Stimulated activated CD8-positive, alpha-beta memory T cell treated with anti-CD3 and anti-CD28 coated beads, Interleukin-12 subunit alpha, Interleukin-12 subunit beta, amount 100 ng/mL, for 1 hour (primary cell): ENCODE measurements at places on chromosomes 11 and 22.

- DNase-seq: no peak
Measured at GRCh38 chr11:12693479-12694182, 19.4 kb downstream of the TEAD1 start.

GRCh38 chr11:57500515-57500914, 15.0 kb downstream of the SLC43A1 start:
- no peak for DNase-seq

GRCh38 chr11:71114124-71114851, 138.1 kb downstream of the SHANK2 start:
- no peak for DNase-seq

- no peak for DNase-seq
Measured at GRCh38 chr22:44379817-44380755, 67.3 kb upstream of the SHISAL1 start.

GRCh38 chr11:10032935-10033334, 261.1 kb downstream of the SBF2 start:
- no peak for DNase-seq

DNA sequence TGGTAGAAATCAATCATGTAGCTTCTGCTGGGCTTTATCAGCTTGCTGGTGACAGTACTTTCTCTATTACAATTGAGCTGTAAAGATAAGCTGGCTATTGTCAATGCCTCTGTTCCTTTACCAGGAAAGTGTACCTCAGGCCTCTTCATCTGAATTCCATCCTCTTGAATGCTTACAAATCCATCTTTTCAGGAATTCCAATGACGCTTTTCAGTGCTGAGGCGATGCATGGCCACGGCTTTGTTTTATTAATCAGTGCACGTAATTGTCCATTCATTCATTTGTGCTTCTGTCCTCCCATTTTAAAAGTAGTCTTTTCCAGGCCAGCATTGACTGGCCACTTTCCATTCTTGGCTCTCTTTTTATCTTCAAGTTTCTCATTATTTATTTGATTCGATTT, 202.0 kb downstream of the PGR start:
- no peak for DNase-seq

- DNase-seq: no peak
Measured at GRCh38 chr11:74504100-74504691, 10.7 kb upstream of the LIPT2 start.

DNA sequence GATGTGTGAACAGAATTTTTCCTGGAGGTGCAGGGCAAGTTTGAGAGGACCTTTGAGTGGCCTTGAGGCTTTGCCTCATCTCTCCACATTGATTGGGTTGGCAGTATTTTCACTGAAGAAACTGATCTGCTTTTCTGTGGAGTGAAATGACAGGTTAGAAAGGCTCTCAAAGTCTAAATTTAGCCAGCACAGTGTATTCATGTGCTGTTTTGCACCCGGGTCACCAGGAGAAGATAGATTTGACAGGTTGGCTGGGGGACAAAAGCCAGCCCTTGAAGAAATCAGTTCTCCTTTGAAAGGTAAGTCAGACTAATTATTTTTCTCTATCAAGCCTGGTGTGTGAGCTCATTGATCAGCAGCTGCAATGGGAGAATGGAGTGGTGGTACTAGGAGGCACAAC, 152.9 kb downstream of the DBX1 start:
- no peak for DNase-seq

- DNase-seq: no peak
Measured at GRCh38 chr11:75981546-75981945, 166.5 kb downstream of the UVRAG start.

GRCh38 chr11:114134870-114135269, 75.4 kb downstream of the ZBTB16 start:
- DNase-seq: no peak

- no peak for DNase-seq
Measured at GRCh38 chr22:21996175-21996720, 13.7 kb upstream of the TOP3B start.

DNA sequence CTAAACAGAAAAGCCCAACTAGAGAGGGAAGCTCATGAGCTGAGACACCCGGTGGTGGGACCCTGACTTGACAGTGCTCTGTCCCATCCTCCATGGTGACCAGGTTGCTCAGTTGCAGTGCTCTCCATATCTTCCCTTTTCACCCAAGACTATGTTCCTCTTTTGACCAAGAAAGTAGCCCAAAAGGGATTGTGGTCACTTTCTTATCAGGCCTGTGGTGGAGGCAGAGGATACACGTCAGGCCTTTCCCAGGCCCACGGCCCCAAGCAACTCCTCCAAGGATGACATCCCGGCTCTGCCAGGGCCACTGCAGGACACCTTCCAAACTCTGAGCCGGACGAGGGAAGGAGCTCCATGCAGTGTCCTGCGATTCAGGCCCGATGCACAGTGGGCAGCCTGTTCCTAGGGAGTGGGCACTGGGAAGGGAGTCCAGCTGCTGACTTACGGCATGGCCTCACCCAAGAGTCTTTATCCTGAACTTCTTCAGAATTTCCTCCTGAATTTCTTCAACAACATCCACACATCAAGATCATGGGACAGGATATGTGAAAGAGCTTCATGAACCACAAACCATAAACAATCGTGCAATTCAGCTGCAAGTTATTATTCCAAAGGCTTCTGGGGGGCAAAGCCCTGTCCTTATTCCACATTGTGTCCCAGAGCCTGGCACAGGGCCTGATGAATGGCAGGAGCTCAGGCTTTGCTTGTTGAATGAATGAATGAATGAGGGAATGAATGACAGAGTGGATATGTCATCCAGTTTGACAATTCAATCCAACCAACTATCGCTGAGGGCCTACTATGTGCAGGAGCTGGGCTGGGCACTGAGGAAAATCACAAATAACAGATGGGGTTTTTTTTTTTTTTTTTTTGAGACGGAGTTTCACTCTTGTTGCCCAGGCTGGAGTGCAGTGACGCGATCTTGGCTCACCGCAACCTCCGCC, 36.0 kb upstream of the MYH9 start:
- DNase-seq: no peak

DNA sequence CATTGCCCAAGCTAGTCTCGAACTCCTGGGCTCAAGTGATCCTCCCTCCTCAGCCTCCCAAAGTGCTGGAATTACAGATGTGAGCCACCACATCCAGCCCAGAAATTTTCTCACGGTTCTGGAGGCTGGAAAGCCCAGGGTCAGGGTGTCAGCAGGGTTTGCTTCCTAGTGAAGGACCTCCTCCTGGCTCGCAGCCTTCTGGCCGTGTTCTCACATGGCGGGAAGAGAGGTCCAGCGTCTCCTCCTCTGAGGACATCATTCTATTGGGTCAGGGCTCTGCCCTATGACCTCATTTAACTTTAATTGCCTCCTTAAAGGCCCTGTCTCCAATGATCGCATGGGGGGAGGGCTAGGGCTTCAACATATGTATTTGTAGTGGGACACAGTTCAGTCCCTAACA, 38.1 kb downstream of the SDHAF2 start:
- DNase-seq: no peak

GRCh38 chr22:30732426-30732825, 37.8 kb downstream of the OSBP2 start:
- no peak for DNase-seq

GRCh38 chr11:9379041-9379440, 5.4 kb upstream of the IPO7 start:
- DNase-seq: no peak

DNA sequence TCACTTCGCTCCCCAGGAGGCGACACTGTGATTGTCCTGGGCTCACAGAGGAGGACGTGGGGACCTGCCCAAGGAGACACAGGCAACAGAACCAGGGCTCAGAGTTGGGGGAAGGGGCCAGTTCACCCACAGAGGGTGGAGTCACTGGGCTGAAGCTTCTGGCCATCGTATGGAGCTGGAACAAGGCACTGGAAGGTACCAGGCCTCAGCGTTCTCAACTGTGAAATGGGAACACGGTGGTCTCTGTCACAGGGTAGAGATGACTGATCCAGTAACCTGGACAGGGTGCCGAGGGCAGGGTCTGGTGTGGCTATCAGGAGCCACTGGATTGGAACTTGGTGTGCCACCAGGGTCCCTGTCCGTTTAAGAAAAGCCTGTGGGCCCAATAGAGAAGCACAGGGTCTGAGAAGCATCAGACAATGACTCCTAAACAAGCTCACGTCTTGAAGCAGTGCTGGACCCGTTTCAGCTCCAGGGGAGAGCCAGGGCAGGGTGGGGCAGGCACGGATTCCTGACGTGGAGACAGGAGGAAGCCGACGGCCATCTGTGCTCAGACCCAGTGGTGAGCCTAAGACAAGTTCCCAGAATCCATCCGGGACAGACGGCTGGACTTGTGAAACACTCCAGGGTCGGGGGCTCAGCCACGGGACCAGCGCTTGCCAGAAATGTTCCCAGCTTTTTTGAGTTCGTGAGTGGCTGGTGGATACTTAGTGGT, 25.0 kb upstream of the KCNQ1OT1 start:
- no peak for DNase-seq

DNA sequence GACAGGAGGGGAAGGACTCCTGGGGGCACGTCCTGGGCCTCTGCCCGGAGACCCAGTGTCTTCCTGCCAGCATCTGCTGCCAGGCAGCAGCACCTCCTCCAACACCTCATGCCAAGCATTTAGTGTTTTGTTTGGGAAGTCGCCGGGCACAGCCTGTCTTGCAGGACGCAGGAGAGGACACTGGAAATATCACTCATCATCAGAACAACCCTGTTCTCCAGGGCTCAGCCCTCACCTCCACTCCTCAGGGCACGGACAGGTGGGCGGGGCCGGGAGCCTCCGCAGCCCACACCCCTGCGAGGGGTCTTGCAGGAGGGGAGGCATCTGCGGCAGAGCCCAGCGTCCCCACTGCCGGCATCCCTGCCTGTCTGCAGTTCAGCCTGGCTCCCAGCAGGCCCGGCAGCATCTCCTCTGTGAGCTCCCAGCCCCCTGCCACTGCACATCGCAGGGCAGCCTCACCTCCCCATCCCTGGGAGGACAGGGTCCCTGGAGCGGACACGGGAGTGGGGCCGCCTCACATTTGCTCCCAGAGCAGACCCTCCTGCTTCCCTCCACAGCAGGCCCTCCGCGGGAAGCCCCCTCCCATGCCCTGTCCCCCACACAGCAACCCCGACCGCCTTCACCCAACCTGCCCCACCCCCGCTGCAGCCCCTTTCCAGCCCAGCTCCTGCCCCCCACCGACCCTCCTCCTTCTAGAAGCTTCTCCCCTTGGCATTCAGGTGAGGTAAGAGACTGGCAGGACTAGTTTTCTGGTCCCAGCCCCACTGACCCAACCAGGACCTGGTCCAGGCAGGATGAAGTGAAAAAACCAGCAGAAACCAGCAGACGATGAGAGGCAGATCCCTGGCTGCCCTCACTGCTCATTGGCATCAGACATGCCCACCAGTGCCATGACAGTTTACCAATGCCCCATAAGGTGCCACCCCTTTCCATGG, 72.7 kb downstream of the BRD1 start:
- DNase-seq: no peak

DNA sequence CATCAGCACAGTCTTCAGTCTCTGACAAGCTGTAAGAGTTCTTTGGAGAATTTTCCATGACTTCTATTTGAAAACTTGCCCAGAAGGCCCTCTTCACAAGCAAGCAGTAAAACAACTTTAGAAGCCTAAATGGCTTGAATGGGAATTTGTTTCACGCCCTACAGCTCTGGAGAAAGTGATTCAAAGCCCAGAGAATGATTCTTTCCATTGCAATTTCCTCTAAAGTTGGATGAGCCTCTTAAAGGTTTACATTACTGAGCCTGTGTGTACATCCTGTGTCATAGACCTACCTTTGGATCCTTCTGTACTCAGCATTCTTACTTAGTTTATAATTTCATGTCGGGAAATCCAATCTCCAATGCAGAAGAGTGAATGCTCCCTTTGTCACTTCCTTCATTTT, 6.8 kb upstream of the OR8B3 start:
- DNase-seq: no peak

- DNase-seq: no peak
Measured at GRCh38 chr11:64877390-64878222, 815 bp downstream of the EHD1 start.

DNA sequence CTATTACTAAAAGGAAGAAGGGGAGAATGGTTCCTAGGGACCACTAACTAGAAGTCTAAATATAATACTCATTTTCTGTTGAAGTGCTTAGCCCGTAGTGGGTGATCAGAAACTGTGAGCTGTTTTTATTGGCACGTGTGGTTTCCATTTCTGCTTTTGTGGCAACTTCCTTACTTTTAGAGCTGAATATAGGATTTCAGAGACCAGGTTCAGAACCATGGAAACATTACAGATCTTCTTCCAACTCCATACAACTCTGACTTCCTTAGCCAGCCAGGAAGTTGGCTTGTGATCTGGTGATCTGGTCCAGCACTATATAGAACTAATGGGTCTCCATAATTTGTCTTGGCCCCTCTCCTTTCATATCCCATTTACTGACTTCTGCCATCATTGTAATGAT, 2.6 kb upstream of the ME3 start:
- DNase-seq: no peak

- DNase-seq: no peak
Measured at GRCh38 chr11:16603890-16604793, 134.3 kb upstream of the C11orf58 start.

DNA sequence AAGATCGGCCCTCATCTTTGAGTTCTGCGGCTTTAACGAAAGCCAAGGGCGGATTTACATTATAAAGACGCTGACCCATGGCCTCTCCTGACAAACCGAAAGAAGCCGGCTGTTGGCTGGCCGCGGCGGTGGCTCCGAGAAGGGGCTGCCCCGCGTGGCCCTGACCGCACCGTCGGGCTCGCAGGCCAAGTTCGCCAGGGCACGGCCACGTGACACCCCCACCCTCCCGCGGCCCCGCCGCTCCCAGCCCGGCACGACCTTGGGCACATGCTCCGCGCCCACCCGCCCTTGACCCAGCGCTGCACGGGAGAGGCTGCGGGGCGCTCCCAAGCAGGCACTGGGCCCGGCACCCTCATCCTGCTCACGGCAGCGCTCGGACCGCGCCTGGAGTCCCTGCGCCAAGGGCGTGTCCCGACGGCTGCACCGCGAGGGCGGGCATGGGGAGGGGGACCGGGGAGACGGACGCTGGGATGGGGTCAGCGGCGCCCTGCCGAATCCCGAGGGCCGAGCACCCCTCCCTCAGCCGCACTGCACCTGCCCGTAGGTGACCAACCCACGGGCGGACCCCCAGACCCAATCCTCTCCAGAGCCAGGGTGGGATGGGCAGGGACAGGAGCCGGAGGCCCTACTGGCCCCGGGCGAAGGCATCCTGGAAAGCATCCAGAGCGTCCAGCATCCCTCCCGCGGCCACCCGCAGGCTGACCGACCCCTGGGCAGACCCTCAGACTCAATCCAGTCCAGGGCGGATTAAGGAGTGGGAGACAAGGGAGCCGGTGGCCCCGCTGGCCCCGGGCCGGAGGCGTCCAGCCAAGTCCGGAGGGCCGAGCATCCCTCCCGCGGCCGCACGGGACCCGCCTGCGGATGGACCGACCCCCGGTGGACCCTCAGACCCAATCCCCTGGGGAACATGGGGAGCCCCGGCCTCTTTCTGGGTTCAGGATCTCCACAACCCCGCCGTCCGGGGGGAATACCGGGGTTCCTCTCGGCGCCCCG, 759 bp downstream of the CPT1A start:
- DNase-seq: no peak

GRCh38 chr11:124482362-124483147, 37.1 kb upstream of the OR8B8 start:
- no peak for DNase-seq

- DNase-seq: no peak
Measured at GRCh38 chr11:121503051-121503450, 50.3 kb upstream of the SORL1-AS1 start.
